Right cardiac atrium (tissue), 5 donors: ENCODE measurements at places on chromosomes 12 and 14. TPM values are rescaled to one million over a fixed set of nuclear protein-coding genes. Genes with fewer than 3 reads are reported as not detected.

- DNase-seq: no peak
Measured at GRCh38 chr12:54296393-54297099, 4.3 kb downstream of the NFE2 start.

- no peak for DNase-seq
Measured at GRCh38 chr12:90102957-90103652, 394.5 kb upstream of the ATP2B1 start.

- DNase-seq: no peak
Measured at GRCh38 chr14:70190156-70190555, 1.4 kb upstream of the SLC8A3 start.

DNA sequence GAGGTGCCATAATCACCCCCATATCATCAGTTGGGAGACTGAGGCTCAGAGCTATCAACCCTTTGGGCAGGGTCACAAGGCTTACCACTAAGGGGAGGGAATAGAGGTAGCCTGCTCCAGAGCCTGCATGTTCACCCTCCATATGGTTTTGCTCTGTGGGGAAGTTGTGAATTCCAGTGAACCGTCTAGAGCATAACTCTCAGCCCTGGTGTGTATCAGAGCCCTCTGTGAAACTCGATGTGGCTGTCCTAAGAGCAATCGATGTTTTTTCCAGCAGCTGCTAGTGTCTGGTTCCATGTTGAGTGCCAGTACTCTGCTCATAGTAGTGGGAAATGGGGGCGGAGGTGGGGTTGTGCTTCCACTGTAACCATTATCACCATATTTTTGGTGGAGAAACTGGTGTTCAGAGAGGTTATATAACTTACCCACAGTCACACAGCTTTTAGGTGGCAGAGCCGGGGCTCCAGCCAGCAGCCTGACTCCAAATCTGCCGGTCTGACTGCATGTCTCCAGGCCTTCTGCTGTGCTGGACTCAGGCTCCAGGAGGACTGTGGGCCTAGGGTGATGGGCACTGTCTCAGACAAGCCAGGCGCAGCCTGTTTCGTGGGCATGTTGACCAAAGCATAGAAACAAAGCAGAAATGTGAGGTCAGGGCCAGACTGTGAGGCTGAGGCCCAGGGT, 104.2 kb downstream of the ADCK1 start:
- no peak for DNase-seq

Gene TSHR
- polyA plus RNA-seq: 0.07 TPM

Gene ZFHX2
- 0.50 TPM for polyA plus RNA-seq
